Activated T-helper 1 cell treated with anti-CD3 and anti-CD28 coated beads, Interleukin-12 subunit alpha, Interleukin-12 subunit beta, Interleukin-2, Interleukin-4 antibody, amounts not matched to agents 30 ng/mL and 10 ng/mL and 1 ng/mL, durations not matched to agents 14 hours and 24 hours and 36 hours (primary cell): ENCODE measurements at places on chromosomes 3 and 15.

GRCh38 chr3:149828390-149828789 is 15.4 kb downstream of the RNF13 start:
- no peaks in the 10 kb centered on the region for H3K4me1 ChIP-seq
- peaks cover 24% of the 10 kb centered on the region for H3K36me3 ChIP-seq
- H3K4me3 ChIP-seq, result no peak overlapping the region
- H3K27ac ChIP-seq, result no peak overlapping the region
- H3K27me3 ChIP-seq, result no peaks in the 10 kb centered on the region

GRCh38 chr3:52093756-52094545 is 37.6 kb upstream of the DUSP7 start:
- H3K27ac ChIP-seq, result no peak overlapping the region
- no peak overlapping the region for H3K4me3 ChIP-seq
- no peak for DNase-seq

DNA sequence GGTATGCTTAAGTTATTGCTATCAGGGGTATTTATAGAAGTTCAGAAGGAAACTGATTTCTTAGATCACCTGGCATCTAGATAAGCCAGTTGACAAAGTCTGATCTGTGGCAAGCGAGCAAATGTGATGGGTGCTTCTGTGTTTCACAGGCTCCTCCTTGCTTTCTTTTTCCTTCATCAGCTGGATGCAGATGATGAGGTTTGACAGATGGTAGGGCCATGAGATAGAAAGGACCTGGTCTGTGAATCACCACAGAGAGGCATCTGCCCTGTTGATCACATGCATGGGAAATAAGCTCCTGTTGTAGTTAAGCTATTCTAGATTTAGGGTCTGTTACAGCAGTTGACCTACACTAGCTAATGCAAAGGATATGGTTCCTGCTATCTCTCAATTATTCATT is 372.0 kb downstream of the NEK10 start:
- no peaks in the 10 kb centered on the region for H3K36me3 ChIP-seq
- no peaks in the 10 kb centered on the region for H3K4me1 ChIP-seq
- H3K27me3 ChIP-seq, result no peaks in the 10 kb centered on the region

DNA sequence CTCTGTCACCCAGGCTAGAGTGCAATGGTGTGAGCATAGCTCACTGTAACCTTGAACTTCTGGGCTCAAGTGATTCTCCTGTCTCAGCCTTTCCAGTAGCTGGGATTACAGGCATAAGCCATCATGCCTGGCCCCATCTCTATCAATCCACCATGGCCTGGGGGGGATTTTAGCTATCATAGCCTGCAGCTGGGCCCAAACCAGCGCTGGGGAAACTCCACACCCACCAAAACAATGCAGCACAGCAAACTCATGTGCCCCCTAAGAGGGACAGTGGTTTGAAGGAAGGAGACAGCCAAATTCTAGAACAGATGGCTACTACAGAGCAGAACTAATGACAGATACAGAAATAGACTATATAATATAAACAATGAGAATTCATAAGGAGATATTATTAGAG is 13.8 kb upstream of the NSMCE3 start:
- H3K4me3 ChIP-seq, result no peak overlapping the region
- H3K4me1 ChIP-seq, result no peaks in the 10 kb centered on the region
- no peaks in the 10 kb centered on the region for H3K36me3 ChIP-seq
- H3K27ac ChIP-seq, result no peak overlapping the region

- H3K27me3 ChIP-seq, result peaks cover 18% of the 10 kb centered on the region
- peak overlapping the region; percentile 89 for H3K27ac ChIP-seq
- H3K4me1 ChIP-seq, result peaks cover 41% of the 10 kb centered on the region
- H3K36me3 ChIP-seq, result peaks cover 6% of the 10 kb centered on the region
- H3K4me3 ChIP-seq, result peak overlapping the region; percentile 88
These were observed 1.8 kb downstream of the DIPK2A start for GRCh38 chr3:143973259-143974021.

GRCh38 chr3:169104972-169105371 is 558.5 kb downstream of the MECOM start:
- no peak overlapping the region for H3K27ac ChIP-seq
- no peak for DNase-seq
- H3K4me3 ChIP-seq, result no peak overlapping the region
- H3K27me3 ChIP-seq, result no peaks in the 10 kb centered on the region

GRCh38 chr3:122975163-122975923 is 52.2 kb downstream of the SEMA5B start:
- H3K36me3 ChIP-seq, result no peaks in the 10 kb centered on the region
- H3K4me1 ChIP-seq, result peaks cover 17% of the 10 kb centered on the region
- no peak overlapping the region for H3K27ac ChIP-seq
- peak overlapping the region; percentile 12 for H3K4me3 ChIP-seq
- H3K27me3 ChIP-seq, result peaks cover 5% of the 10 kb centered on the region

- no peak for DNase-seq
- peaks cover 15% of the 10 kb centered on the region for H3K27me3 ChIP-seq
- no peak overlapping the region for H3K27ac ChIP-seq
- H3K4me3 ChIP-seq, result no peak overlapping the region
These were observed 21.3 kb downstream of the EFCC1 start for GRCh38 chr3:129022114-129023007.

- no peak for DNase-seq
- H3K36me3 ChIP-seq, result no peaks in the 10 kb centered on the region
- no peak overlapping the region for H3K4me3 ChIP-seq
These were observed 197.6 kb downstream of the MINAR1 start for GRCh38 chr15:79629687-79630086.

GRCh38 chr15:85047271-85047948 is 65.8 kb downstream of the PDE8A start:
- H3K4me3 ChIP-seq, result no peak overlapping the region
- H3K36me3 ChIP-seq, result no peaks in the 10 kb centered on the region
- H3K27ac ChIP-seq, result no peak overlapping the region
- no peak for DNase-seq

- peaks cover 1% of the 10 kb centered on the region for H3K36me3 ChIP-seq
- H3K4me1 ChIP-seq, result peaks cover 9% of the 10 kb centered on the region
- no peak overlapping the region for H3K27ac ChIP-seq
These were observed 40.4 kb upstream of the LIMD1 start for GRCh38 chr3:45554006-45554666.

DNA sequence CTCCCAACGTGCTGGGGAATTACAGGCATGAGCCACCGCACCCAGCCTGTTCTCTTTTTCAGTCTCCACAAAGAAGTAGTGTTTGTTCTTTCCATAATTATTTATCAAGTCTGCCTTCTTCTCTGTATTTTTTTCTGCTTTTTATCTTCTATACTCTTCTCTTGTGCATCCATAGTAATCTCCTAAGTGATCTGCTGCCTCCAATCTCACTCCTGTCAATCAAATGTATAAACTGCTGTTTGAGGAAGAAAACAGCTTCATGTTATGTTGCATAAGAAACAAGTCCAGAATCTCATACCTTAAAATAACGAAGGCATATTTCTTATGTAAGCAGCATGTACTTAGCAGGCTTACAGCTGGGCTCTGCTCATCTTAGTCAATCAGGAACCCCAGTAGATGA is 801.6 kb upstream of the NR2F2 start:
- no peaks in the 10 kb centered on the region for H3K36me3 ChIP-seq
- no peaks in the 10 kb centered on the region for H3K27me3 ChIP-seq
- no peak for DNase-seq

DNA sequence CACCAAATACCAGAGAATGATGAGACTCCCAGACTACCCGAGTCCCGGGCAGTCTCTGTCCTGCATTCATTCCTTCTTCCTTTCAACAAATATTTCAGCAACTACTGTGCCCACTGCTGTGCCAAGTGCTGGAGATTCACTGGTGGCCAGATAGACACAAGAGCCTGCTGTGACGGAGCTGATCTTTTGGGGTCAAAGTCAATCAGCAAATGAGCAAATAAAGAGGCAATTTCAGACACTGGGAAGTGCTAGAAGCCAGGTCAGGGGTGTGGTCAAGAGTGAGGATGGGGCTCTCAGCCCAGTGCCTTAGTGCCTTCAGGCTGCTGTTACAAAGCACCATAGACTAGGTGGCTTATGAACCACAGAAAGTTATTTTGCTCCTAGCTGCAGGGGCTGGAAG is 104.9 kb upstream of the IQSEC1 start:
- peaks cover 2% of the 10 kb centered on the region for H3K27me3 ChIP-seq
- no peak for DNase-seq
- no peak overlapping the region for H3K27ac ChIP-seq
- no peaks in the 10 kb centered on the region for H3K4me1 ChIP-seq

GRCh38 chr3:192408647-192409200 is 318.6 kb downstream of the FGF12 start:
- peak overlapping the region; percentile 63 for H3K4me3 ChIP-seq
- no peak overlapping the region for H3K27ac ChIP-seq
- no peaks in the 10 kb centered on the region for H3K4me1 ChIP-seq

GRCh38 chr3:89488800-89489580 is 381.6 kb downstream of the EPHA3 start:
- H3K27ac ChIP-seq, result no peak overlapping the region
- H3K36me3 ChIP-seq, result no peaks in the 10 kb centered on the region
- no peaks in the 10 kb centered on the region for H3K27me3 ChIP-seq
- no peak overlapping the region for H3K4me3 ChIP-seq
- H3K4me1 ChIP-seq, result no peaks in the 10 kb centered on the region
- no peak for DNase-seq

DNA sequence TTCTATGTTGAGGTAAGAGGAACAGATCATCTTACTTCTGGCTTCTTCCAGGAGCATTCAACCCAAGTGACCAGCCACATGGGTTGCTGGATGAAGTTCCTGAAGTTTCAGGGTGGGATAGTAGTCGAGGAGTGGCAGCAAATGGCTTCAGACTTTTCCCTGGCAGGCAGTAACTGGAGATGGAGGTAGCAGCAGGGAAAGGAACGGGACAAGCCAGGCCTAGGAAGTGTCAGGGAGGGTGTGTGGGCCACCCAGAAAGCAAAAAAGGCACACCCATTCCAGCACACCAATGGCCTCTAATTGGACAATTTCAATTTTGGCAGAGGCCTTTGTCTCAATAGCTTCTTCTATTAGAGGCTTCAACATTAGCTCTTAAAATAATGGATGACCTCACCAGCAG is 498.6 kb upstream of the ATP11B start:
- no peak overlapping the region for H3K4me3 ChIP-seq
- H3K4me1 ChIP-seq, result no peaks in the 10 kb centered on the region
- no peak overlapping the region for H3K27ac ChIP-seq
- H3K36me3 ChIP-seq, result no peaks in the 10 kb centered on the region
- H3K27me3 ChIP-seq, result peaks cover 2% of the 10 kb centered on the region

GRCh38 chr15:27639595-27639994 is 459.5 kb downstream of the OCA2 start:
- H3K36me3 ChIP-seq, result no peaks in the 10 kb centered on the region
- H3K27ac ChIP-seq, result no peak overlapping the region
- DNase-seq, result no peak
- no peaks in the 10 kb centered on the region for H3K4me1 ChIP-seq

- H3K27me3 ChIP-seq, result no peaks in the 10 kb centered on the region
- no peak for DNase-seq
- H3K4me1 ChIP-seq, result peaks cover 39% of the 10 kb centered on the region
- H3K4me3 ChIP-seq, result no peak overlapping the region
These were observed 23.2 kb upstream of the IQCF6 start for GRCh38 chr3:51802106-51802703.

DNA sequence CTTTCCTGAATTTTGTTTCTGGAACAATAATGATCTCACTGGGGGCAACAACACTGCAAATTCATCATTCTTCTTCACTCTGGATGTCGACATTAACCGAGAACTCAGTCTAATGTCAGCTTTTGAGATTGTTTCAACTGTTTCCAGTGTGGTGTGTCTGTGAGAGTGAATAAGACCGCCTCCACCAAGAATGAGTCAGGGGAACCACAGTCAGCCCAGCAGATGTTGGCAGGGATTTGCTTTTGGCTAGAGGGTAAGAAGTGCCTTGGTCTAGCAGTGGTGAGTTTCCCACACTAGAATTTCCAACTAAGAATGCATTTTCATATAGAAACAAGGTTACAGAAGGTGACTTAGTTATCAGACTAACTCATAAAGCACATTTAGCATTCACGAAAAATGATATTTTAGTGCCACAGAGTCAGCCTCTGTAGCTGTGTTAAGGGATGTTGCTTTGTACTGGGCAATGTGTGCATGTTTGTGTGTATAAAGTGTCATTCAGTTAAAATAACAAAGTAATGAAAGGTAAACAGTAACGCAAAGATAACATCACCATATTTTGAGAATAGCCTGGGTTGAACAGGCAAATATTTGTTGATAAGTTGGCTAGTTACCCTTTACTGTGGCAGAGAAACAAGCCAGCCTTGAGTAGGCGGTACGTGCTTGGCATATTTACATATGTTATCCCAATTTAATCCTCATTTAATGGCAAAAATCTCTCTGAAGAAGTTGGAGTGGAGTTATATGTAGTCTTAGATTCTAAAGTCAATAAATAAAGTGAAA is 33.8 kb downstream of the DRD3 start:
- DNase-seq, result no peak
- H3K4me3 ChIP-seq, result no peak overlapping the region
- no peaks in the 10 kb centered on the region for H3K4me1 ChIP-seq
- H3K27me3 ChIP-seq, result no peaks in the 10 kb centered on the region
- no peaks in the 10 kb centered on the region for H3K36me3 ChIP-seq

DNA sequence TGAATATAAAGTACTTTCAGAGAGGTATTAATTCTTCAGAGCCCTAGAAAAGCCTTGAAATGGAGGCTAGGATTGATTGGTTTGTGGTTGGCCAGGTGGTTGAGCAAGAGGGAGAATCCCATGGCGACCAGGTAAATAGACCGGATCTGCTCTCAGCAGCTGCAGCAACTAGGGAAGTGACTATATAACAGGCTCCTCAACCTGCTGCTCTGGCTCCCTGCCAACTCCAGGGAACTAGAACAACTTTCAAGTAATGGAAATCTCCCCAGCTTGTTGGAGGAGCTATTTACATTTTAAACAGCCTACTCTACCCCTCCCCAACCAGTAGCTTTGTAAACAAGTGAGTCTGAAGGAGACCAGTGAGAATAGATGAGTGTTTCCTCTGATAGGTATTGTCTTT is 121.8 kb upstream of the CADM2 start:
- H3K36me3 ChIP-seq, result no peaks in the 10 kb centered on the region
- no peak overlapping the region for H3K27ac ChIP-seq
- DNase-seq, result no peak
- H3K4me1 ChIP-seq, result no peaks in the 10 kb centered on the region
